ENCODE measurements at places on chromosomes 5 and 9.

GRCh38 chr5:6723122-6723815, 10.0 kb downstream of the TENT4A start:
- peak; percentile 39 for DNase-seq

DNA sequence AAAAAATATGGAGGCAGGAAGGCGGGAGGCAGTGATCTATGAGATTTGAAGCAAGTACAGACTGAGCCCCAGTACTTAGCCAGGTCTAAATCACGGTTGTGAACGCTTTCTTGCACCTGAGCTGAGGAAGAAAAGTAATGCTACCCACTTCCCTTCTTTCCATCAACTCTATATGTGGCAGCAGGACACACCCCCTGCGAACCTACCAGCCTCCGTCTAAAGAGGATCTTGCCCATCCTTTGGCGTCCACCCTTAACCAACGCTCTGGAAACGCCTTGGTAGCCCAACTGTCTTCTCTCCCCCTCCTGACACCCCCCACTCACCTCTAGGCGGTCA, 545 bp downstream of the HMGCS1 start:
- no peak for DNase-seq

- DNase-seq = peak; percentile 84
Measured at GRCh38 chr9:36163049-36163785, 6.0 kb upstream of the CCIN start.

DNA sequence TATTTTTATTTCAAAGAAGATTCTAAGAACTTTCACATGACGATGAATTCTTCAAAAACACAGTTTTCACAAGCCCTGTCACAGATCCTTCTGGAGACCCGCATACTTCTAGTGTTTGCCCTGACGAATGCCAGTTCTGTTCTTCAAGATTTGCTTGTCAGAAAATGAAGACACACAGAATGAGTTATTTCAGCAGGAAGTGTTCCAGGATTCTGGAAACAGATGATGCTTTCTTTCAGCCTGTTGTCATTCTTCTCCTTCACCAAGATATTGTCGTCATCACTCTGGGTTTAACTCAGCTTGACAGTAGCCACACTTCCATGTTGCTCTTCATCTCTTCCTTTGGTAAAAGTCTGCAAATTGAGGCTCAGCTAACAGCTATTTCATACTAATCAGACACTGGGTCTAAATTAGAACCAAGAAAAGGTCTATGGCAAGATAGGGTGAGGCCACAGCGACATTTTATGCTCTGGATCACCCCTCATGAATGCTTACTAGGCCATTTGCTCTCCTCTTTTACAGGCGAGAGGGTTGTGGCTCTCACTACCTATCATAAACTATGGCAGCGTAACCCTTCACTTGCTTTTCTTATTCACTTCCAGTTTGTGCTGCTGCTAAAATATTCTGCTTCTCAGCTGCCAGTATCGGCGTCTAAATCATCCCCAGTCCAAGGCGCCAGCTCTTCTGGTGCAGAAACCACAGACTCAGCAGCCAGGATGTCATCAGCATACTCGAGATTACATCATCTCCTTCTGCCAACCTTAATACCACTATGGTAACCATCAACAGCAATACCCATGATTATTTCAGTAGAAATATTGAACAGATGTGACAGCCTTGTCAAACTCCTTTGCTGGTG, 159.6 kb upstream of the TBCA start:
- DNase-seq = peak; percentile 11

GRCh38 chr9:111715471-111715870, 54.1 kb downstream of the GNG10 start:
- no peak for DNase-seq

DNA sequence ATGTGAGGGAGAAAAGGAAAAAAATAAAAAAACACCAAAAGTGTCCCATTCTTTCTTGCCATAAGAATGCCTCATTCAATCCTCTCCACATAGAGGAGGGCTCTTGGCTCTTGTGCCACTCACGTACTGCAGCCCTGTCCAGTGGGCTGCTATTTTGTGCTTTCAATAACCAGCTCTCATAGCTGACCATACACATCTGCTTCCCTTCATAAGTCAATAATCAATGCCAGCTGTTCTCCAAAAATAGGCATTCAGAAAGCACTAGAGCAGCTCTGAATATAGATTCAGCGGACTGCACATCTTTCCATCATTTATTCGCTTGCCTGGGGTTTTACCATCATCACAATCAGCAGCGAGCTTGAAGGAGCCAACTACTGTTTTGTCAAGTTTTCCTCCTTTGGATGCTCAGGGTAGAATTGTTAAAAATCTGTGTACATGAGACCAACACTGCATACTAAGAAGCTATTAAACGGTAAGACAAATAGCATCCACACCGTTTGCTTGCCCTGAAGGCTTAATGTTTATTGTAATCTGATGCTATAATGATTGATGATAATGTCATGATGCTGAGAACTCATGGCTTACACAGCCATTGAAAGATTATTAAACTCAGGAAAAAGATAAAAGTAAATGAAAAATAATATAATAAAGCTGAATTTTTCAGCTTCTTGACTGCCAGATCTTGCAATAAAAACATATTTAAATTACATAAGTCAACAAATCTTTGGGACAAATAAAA, 80.0 kb downstream of the OXCT1 start:
- DNase-seq = peak; percentile 78

DNA sequence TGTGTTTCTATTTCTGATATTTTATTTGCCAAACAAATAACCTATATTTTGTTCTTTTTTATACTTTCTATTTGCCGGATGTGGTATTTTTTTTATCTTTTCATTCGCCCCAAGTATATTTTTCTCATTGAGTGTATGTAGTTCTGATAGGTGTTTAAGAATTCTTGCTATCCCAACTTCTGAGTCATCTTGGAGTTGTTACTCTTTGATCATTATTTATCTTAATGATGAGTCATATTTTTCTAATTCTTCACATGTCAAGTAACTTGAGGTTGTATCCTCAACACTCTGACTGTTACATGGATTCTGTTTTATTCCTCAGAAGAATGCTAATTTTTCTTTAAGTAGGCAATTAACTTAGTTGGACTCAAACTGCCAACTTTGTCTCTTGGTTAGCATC, 498.1 kb downstream of the TLE1 start:
- peak; percentile 3 for DNase-seq

DNA sequence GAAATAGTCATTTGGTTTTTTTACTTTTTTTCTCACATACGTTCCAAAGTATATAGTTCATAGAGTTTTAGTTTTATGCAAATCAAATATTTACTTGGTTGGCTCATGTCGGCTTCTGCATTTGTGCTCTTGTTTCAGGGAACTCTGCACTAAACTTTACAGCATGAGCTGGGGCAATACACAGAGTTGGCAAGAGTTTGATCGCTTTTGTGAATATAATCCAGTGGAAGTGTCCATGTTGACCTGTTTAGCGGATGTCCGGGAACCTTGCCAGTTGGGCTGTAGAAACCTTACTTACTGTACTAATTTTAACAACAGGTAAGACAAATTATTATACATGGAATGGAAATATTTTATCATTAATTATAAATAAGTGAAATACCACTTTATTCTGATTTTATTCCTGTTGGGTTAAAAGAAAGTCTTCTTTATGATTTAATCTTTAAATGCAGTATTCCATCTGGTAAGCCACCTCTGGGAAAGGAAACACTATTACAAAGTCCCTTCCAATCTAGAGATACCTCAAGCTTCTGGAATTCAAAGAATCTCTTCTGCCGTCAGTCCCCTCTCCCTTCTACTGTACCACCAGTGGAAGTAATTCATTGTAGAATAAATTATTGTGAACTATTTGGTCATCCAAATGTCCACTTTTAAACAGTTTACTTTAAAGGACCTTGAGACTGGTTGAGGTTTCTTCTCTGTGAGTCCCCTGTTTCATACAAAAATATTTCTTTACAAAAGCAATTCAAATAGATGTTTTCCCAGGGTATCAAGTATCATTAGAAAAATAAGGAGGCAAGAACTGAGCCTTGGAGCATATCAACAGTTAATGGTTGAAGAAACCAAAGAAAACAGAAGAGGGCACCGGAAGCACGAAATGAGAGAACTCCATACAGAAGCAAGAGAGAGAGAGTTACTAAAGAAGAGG, 45.2 kb upstream of the GLIPR2 start:
- peak; percentile 44 for DNase-seq

DNA sequence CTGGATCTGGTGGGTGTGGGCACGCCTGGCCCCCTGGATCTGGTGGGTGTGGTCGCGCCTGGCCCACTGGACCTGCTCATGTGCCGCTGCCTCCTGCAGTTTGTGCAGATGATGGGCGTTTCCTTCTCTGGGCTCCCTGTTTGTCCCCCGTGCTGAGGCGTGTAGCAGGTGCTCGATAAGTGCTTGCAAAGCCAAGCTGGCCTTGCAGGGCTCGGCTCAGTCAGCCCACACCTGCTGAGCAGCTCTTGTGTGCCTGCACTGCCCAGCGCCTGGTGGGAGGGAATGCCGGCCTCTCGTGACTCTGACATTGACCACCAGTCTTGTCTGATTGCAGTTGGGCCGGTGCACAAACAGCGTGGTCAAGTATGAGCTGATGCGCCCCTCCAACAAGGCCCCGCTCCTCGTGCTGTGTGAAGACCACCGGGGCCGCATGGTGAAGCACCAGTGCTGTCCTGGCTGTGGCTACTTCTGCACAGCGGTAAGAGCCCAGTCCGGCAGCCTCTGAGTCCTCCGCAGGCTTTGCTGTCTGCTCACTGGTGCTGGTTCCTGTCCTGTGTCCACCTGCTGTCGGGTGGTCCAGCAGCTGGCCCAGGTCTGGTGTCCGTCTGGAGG, 102.7 kb upstream of the CACNA1B start:
- DNase-seq = no peak

DNA sequence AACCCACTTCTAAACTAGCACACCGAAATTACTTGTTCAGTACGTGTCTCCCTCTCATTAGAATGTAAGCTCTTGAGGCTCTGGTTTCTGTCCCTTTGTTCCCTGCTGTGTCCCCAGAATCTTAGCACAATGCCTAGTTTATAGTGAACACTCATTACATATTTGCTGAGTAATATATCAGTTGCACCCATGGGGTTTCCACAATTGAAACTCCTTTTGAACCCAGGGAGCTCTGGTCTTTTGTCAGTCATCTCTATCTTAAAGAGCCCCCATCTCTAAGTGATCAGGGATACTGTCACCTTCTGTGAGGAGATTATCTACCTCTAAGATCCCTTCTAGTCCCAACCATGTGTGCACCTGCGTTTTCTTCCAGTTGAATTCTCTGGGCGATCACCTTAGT, 12.8 kb downstream of the CAMK4 start:
- DNase-seq = no peak
